ENCODE measurements at places on chromosomes 5 and 9. TPM values are rescaled to one million over a fixed set of nuclear protein-coding genes. Genes with fewer than 3 reads are reported as not detected.

Gene LHFPL2
- 33.4 TPM for total RNA-seq

Gene PCDHB9
- total RNA-seq: 3.7 TPM

Gene CCDC112
- total RNA-seq: 8.9 TPM

Gene TAF1L
- total RNA-seq: not detected

Gene SCAMP1
- 61.6 TPM for total RNA-seq

- no peak for DNase-seq
Measured at GRCh38 chr5:2188137-2188536, 305.4 kb upstream of the IRX4 start.

DNA sequence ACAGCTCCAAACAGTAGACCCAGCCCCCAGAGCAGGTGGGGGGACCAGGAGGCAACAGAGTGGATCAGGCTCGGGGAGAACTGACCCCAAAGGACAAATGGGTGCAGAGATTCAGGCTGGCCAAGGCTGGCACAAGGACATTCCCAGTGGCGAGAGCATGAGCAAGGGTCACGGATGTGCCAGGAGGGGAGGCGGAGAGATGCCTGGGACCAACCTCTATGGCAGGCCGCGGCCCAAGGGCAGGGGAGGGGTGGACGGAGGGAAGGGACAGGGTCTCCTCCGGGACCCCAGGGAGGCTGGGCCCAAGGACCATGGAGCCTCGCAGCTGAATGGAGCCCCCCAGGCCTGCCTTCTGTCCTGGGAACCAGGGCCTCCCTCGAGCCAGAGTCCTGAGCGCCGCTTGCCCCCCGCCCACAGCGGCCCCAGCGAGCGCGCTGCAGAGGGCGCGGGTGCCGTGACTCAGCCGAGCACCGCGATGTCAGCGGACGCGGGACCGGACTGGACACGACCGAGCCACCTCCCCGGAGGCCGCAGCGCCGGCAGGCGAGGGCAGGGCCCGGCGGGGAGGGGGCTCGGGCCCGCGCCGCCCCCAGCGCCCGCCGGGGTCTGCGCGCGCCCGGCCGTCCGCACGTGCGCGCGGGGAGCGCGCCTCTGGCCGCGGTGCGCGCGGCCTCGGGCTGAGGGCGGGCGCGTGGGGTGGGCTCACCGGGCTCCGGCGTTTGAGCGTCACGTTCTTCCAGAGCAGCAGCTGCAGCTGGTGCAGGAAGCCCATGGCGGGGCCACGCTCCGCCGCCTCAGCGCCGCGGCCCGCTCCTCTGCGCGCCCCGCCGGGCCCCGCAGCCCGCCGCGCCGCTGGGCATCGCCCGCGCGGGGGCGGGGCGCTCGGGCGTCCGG, at the start of gene ABCA2:
Gene ABCA2, minus strand, starts transcription at position 869 of the 894 bp plus-strand sequence. Its CDS starts 97 bp downstream, at position 772.
- no peak for DNase-seq

- no peak for DNase-seq
Measured at GRCh38 chr5:56656846-56657726, 158.3 kb upstream of the MAP3K1 start.

- DNase-seq: no peak
Measured at GRCh38 chr9:5512658-5513452, 2.5 kb downstream of the PDCD1LG2 start.

GRCh38 chr5:135179308-135179980, 145.4 kb upstream of the PITX1 start:
- no peak for DNase-seq

DNA sequence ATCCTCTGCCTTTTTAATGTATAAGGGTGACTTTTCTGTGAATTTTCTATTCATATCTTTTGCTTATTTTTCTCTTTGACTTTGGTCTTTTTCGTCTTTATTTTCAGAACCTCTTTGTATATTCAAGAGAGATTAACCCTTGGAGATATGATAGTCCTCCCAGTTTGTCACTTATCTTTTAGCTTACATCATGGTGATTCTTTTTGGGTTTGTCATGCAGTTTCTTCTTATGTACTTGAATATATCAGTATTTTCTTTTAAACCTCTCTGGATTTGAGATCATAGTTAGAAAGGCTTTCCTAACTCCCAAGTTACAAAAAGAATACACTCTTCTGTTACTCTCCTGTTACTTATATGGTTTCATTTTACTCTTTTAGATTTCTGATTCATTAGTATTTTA, 27.5 kb upstream of the GPR21 start:
- DNase-seq: no peak

DNA sequence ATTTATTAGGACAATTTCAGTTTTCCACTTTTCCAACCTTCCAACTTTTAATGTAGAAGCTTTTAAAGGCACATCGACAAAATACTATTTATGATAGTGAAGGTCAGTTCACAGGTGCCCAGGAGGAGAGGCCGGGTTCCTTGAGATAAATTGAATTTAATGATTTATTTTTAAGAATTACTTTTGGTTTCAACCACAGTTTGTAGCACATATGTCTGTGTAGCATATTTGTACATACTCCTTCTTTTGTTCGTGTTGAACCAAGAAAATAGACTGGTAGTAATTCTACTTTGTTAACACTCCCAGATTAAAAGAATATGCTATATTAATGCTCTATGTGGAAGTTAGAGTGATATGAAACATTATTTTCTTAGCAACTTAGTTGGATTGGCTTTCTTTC, 46.7 kb downstream of the NTRK2 start:
- no peak for DNase-seq

DNA sequence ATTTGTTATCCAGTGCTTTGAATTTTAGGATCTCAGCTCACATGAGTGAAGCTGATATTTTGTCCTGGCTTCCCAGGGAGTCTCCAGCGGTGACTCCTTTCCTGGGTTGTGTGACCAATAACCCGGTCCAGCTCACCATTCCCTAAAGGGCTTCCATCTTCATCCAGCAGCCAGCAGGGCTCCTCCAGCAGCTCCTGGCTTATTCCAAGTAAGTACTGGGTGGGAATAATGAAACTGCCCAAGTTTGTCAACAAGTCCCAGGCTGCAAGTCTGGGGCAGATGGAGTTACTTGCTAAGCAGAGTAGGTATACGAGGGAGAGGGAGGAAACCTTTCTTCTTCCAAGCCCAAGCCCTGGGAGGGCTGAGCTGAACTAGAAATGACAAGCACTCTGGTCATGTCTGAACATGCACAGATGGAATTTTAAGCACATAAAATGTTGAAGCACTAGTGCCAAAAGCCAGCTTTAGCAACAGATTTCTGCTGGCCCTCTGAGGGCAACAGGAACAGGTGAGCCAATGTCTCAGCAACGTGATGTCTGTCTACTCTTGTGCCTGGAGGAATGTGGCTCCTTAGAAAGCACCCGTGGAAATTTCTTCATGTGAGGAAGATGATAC, 153.7 kb upstream of the DAPK1 start:
- DNase-seq: no peak

DNA sequence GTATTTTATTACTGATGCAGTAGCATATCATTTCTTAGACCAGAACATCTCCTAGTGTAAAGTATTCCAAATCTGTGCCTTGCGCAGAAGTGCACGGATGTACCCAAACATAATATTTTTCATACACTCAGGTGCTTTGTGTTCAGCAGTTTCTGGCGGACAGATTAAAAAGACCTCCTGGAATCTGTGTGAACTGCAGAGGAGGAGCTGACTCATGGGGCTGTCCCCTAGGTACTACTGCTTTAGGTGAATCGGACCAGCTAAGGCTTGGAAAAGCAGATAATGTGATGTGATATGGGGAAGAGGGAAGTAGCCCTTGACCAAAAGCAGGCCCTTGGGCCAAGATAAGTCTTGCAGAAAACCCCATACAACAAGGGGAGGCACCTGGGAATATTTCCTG, 310.1 kb downstream of the PLK2 start:
- no peak for DNase-seq

DNA sequence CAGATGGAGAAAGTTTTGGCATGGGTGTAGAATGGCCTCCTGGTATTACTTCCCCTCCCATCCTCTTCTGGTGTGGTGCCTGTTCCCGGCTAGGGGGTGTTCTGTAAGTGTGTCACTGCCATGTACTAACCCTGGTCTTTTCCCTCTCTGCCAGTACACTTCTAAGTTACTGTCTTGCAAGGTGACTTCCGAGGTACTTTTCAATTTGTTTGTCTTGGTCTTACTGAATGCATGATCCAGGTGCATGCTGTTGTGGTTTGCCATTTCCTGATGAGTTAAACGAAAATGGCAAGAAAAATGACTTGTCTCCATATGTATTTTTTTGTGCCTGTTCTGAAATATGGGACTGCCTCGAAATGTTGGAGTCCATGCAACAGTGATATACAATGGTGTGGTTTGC, 46.0 kb downstream of the C9orf152 start:
- no peak for DNase-seq

- no peak for DNase-seq
Measured at GRCh38 chr5:98492258-98492657, 281.2 kb upstream of the RGMB start.

- no peak for DNase-seq
Measured at GRCh38 chr5:98004463-98004862, 769.0 kb upstream of the RGMB start.

DNA sequence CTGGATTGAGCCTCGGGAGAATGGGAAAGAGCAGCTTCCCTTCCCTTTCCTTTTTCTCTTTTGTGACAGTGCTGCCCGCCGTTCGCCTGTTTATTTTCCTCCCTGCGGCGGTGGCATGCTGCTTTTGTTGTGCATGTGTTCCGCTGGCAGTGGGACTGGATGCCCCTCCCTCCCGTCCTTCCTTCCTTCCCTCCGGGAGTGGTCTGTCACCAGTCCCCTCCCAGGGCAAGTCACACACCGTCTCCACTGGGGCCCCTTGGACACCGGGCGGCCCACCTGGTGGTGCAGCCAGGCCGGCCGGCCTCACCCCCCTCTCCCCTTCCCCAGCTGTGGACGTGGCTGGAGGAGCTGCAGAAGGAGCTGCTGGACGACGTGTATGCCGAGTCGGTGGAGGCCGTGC, 214.7 kb downstream of the TRIO start:
- DNase-seq: no peak

DNA sequence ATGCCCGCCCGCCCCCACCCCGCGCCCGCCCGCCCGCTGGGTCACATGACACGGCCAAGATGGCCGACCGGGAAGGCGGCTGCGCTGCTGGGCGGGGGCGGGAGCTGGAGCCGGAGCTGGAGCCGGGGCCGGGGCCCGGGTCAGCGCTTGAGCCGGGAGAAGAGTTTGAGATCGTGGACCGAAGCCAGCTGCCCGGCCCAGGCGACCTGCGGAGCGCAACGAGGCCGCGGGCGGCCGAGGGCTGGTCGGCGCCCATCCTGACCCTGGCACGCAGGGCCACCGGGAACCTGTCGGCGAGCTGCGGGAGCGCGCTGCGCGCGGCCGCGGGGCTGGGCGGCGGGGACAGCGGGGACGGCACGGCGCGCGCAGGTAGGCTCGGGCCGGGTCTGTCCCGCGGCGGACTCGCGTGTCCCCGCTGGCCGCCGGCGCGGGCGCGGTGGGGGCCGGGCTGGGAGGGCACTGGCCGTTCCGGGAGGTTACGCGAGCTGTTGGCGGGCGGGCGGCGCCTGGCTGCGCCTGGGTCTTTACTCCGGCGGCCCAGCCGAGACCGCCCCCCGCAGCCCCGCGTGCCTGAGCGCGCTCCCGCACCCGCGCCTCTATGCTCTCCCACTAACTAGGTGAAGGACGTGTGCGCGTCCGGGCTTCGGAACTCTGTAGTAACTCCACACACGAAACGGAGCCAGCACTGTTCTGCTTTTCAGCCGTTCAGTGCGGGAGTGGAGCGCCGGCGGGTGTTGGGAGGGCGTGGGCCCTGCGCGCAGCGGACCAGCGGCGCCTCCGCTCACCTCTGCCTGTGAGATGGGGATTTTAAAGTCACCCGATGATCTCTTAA, at the start of gene RUFY1:
Gene RUFY1, plus strand, starts transcription at position 44 of the 832 bp plus-strand sequence. Its CDS starts 16 bp downstream, at position 60.
- DNase-seq: peak; percentile 90

DNA sequence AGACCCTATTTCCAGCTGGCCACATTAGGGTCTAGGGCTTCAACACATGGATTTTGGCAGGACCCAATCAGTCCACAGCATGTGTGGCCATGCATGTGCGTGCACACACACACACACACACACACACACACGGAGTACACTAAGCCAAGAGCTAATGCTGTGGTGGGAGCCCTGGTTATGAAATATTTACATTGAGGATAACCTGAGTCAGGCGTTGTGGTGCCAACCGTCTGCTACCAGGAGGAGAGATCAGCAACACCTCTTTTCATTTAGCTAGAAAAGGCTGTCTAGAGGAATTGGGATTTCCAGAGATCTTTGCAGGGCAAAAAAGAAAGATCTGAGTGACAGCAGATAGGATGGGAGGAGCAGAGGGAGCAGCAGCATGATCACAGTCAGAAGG, 141.5 kb downstream of the TRPM3 start:
- no peak for DNase-seq

DNA sequence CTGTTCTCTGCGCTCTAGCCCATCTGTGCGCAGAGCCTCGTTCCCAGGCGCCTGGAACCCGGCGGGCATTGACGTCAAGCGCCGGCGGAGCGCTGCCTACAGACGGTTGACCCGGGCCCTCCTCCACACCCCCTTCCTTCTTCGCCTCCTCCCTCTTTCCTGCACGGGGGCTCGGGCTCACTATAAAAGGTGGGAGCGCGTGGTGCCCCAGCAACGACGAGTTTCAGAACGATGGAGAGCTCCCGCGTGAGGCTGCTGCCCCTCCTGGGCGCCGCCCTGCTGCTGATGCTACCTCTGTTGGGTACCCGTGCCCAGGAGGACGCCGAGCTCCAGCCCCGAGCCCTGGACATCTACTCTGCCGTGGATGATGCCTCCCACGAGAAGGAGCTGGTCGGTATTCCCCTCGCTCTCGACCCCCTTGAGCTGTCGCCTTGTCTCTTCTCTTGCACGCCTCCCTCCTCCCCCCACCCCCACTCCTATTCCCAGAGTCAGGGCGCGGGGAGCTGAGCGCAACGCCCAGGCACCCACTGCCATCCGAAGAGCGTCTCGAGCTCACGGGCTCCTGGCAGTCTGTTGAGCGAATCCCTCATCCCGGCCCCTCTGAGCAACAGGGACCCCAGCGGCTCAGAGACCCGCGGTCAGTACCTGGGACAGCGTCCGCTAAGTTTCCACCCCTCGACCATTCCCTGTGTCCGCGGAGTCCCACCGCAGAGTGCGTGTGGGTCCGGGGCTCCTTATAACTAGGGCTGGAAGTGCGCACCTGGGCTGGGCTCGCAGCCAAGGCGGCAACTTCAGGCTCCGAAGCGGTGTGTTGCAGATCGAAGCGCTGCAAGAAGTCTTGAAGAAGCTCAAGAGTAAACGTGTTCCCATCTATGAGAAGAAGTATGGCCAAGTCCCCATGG, at the start of gene CARTPT:
Gene CARTPT, plus strand, starts transcription at position 213 of the 902 bp plus-strand sequence. Its CDS starts 19 bp downstream, at position 232.
- no peak for DNase-seq

DNA sequence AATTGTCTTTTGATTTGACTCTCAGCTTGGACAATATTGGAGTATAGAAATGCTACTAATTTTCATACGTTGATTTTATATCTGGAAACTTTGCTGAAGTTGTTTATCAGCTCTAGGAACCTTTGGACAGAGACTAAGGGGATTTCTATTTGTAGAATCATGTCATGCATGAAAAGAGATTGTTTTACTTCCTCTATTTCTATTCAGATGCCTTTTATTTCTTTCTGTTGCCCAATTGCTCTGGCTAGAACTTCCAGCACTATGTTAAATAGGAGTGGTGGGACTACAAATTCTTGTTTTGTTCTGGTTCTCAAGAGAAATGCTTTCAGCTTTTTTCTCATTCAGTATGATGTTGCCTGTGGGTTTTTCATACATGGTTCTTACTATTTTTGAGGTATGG, 112.8 kb upstream of the CDH12 start:
- DNase-seq: no peak

GRCh38 chr9:129487658-129488483, 133.0 kb downstream of the C9orf50 start:
- no peak for DNase-seq

- DNase-seq: no peak
Measured at GRCh38 chr5:149002761-149003689, 59.8 kb downstream of the SH3TC2 start.

Data from sciatic nerve (tissue), 2 donors.